Thoracic aorta endothelial cell (primary cell): ENCODE measurements at places on chromosomes 12 and 14. TPM values are rescaled to one million over a fixed set of nuclear protein-coding genes. Genes with fewer than 3 reads are reported as not detected.

METTL1 gene
- 8.0 and 10.1 TPM in 2 replicates for total RNA-seq

SMOC1 gene
- total RNA-seq = 0.14 and 1.2 TPM in 2 replicates

VRTN gene
- not detected in 2 replicates for total RNA-seq

LRP1-AS gene
- total RNA-seq = not detected in 2 replicates

TPPP2 gene
- total RNA-seq = not detected in 2 replicates

CLEC9A gene
- total RNA-seq = not detected in 2 replicates

FCF1 gene
- 69.8 and 72.6 TPM in 2 replicates for total RNA-seq

MYF6 gene
- 0.13 TPM in 1 of 2 replicates, not detected in the other for total RNA-seq

KRT78 gene
- not detected in 2 replicates for total RNA-seq

OR4K15 gene
- total RNA-seq = not detected in 2 replicates

ARMH4 gene
- total RNA-seq = 1.4 and 1.9 TPM in 2 replicates

RPGRIP1 gene
- total RNA-seq = not detected in 2 replicates

GZMB gene
- total RNA-seq = not detected in 2 replicates

TMTC2 gene
- total RNA-seq = 5.5 and 8.2 TPM in 2 replicates

PPFIA2 gene
- total RNA-seq = 0.27 TPM in 1 of 2 replicates, not detected in the other

ITGA5 gene
- 876 and 1,083 TPM in 2 replicates for total RNA-seq

POTEM gene
- not detected in 2 replicates for total RNA-seq

LMNTD1 gene
- not detected in 2 replicates for total RNA-seq

TAS2R7 gene
- 0.13 and 0.14 TPM in 2 replicates for total RNA-seq

PRH2 gene
- total RNA-seq = not detected in 2 replicates

GPRC5A gene
- 18.0 and 48.8 TPM in 2 replicates for total RNA-seq

AVPR1A gene
- total RNA-seq = not detected in 2 replicates

SRSF5 gene
- total RNA-seq = 153 and 211 TPM in 2 replicates

ZNF385A gene
- 1.9 and 2.3 TPM in 2 replicates for total RNA-seq

SMARCC2 gene
- total RNA-seq = 72.1 and 75.0 TPM in 2 replicates

TESPA1 gene
- not detected in 2 replicates for total RNA-seq

P3H3 gene
- total RNA-seq = 56.1 and 68.3 TPM in 2 replicates

TBX3 gene
- total RNA-seq = 0.53 and 3.2 TPM in 2 replicates

MARK3 gene
- 126 and 130 TPM in 2 replicates for total RNA-seq

GLS2 gene
- 0.13 and 0.22 TPM in 2 replicates for total RNA-seq

INSM2 gene
- total RNA-seq = not detected in 2 replicates

CCNB1IP1 gene
- total RNA-seq = 35.2 and 41.4 TPM in 2 replicates

PELI2 gene
- total RNA-seq = 13.3 and 14.1 TPM in 2 replicates

IFT43 gene
- 20.5 and 26.9 TPM in 2 replicates for total RNA-seq

CIROP gene
- not detected in 2 replicates for total RNA-seq

ZNF84 gene
- total RNA-seq = 34.2 and 43.8 TPM in 2 replicates

HOXC12 gene
- not detected in 2 replicates for total RNA-seq

TAC3 gene
- 0.14 TPM in 1 of 2 replicates, not detected in the other for total RNA-seq

ERBB3 gene
- 0.43 TPM in 1 of 2 replicates, not detected in the other for total RNA-seq
